ENCODE measurements at places on chromosomes 7 and 10.

- DNase-seq, result no peak
- no peak overlapping the region for H3K27ac ChIP-seq
- no peaks in the 10 kb centered on the region for H3K27me3 ChIP-seq
- H3K4me1 ChIP-seq, result no peaks in the 10 kb centered on the region
Observed at GRCh38 chr10:109698882-109699664, 224.2 kb downstream of the XPNPEP1 start.

DNA sequence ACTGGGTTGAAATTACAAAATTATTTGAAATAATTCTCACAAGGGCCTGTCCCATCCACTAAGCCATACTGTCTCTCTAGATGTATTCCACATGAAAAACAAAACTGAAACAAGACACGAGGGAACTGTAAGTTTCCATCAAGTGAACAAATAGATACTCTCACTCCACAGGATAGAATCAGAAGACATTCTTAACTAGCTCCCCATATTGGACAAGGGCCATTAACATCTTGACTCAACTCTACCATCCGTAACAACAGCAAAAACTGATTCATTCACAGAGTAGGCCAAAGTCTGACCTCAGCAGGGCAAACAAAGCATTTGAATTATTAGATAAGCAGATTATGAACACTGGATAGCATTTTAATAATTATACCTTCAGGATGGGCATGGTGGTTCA is 29.1 kb downstream of the UBE2H start:
- H3K27ac ChIP-seq, result no peak overlapping the region
- DNase-seq, result peak; percentile 15
- no peaks in the 10 kb centered on the region for H3K4me1 ChIP-seq
- H3K27me3 ChIP-seq, result no peaks in the 10 kb centered on the region
- peaks cover 9% of the 10 kb centered on the region for H3K36me3 ChIP-seq
- no peak overlapping the region for H3K4me3 ChIP-seq

- no peak for DNase-seq
- no peak overlapping the region for H3K27ac ChIP-seq
- no peaks in the 10 kb centered on the region for H3K36me3 ChIP-seq
- no peak overlapping the region for H3K4me3 ChIP-seq
- peaks cover 8% of the 10 kb centered on the region for H3K4me1 ChIP-seq
Observed at GRCh38 chr7:69272101-69272500, 326.2 kb upstream of the AUTS2 start.

GRCh38 chr7:80637454-80637853 is 988 bp upstream of the CD36 start:
- no peaks in the 10 kb centered on the region for H3K36me3 ChIP-seq
- no peaks in the 10 kb centered on the region for H3K4me1 ChIP-seq
- DNase-seq, result no peak

GRCh38 chr10:131480861-131481260 is 169.3 kb upstream of the TCERG1L start:
- no peak overlapping the region for H3K4me3 ChIP-seq
- no peaks in the 10 kb centered on the region for H3K27me3 ChIP-seq
- H3K36me3 ChIP-seq, result no peaks in the 10 kb centered on the region
- peak; percentile 82 for DNase-seq
- peaks cover 13% of the 10 kb centered on the region for H3K4me1 ChIP-seq
- H3K27ac ChIP-seq, result no peak overlapping the region

- H3K27ac ChIP-seq, result no peak overlapping the region
- no peak overlapping the region for H3K4me3 ChIP-seq
- H3K27me3 ChIP-seq, result peaks cover 2% of the 10 kb centered on the region
- H3K36me3 ChIP-seq, result no peaks in the 10 kb centered on the region
- DNase-seq, result no peak
Observed at GRCh38 chr10:33291053-33291592, 43.3 kb downstream of the NRP1 start.

- no peaks in the 10 kb centered on the region for H3K27me3 ChIP-seq
- no peaks in the 10 kb centered on the region for H3K36me3 ChIP-seq
- no peak overlapping the region for H3K27ac ChIP-seq
- H3K4me3 ChIP-seq, result no peak overlapping the region
Observed at GRCh38 chr10:50396491-50397311, 145.4 kb upstream of the ASAH2 start.

- DNase-seq, result no peak
- H3K36me3 ChIP-seq, result no peaks in the 10 kb centered on the region
- H3K27ac ChIP-seq, result no peak overlapping the region
- H3K4me1 ChIP-seq, result peaks cover 10% of the 10 kb centered on the region
Observed at GRCh38 chr10:29322918-29323317, 34.0 kb downstream of the LYZL1 start.

GRCh38 chr7:134777470-134777869 is 2.0 kb upstream of the CALD1 start:
- no peaks in the 10 kb centered on the region for H3K27me3 ChIP-seq
- H3K4me1 ChIP-seq, result peaks cover 4% of the 10 kb centered on the region
- H3K36me3 ChIP-seq, result no peaks in the 10 kb centered on the region
- DNase-seq, result no peak
- peak overlapping the region; percentile 6 for H3K27ac ChIP-seq
- no peak overlapping the region for H3K4me3 ChIP-seq

DNA sequence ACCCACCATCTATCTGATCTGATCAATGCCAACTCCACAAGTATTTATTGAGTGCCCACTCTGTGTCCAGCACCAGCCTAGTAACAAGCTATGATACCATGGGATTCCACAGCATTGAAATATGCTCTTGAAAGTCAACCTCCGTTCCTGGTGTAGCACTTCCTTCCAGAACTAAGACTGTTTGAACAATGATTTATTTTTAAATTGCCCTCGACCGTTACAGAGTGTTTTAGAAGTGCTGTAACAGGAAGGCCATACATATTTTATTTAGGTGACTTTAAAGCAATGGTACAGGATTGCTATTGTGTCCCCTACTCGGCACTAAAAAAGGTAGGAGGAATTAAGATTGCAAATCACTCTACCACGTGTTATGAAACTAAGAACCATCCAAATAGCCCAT is 225.6 kb downstream of the TEX36 start:
- no peaks in the 10 kb centered on the region for H3K4me1 ChIP-seq
- no peak overlapping the region for H3K4me3 ChIP-seq
- H3K27me3 ChIP-seq, result no peaks in the 10 kb centered on the region
- DNase-seq, result no peak
- no peaks in the 10 kb centered on the region for H3K36me3 ChIP-seq
- no peak overlapping the region for H3K27ac ChIP-seq

DNA sequence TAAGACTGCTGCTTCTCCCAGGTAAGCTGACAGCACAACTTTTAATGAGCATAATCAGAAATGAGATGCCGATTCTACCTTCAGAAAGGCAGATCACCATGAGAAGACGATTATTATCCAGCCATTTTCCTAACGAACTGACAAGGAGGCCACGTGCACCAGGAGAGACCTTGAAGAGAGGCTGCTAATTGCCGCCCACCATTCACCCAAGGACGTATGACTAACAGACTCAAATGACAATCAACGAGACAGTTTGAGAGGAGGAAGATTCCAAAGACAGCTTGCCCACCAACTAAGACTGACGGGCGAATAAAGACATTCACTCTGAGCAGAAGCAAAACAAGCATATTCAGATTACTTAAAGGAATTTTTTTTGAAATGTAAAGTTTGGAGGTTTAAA is 301.9 kb upstream of the TAC1 start:
- H3K27ac ChIP-seq, result no peak overlapping the region
- DNase-seq, result no peak
- no peaks in the 10 kb centered on the region for H3K27me3 ChIP-seq
- H3K4me1 ChIP-seq, result no peaks in the 10 kb centered on the region

- H3K27ac ChIP-seq, result peak overlapping the region; percentile 92
- peaks cover 4% of the 10 kb centered on the region for H3K4me1 ChIP-seq
- H3K4me3 ChIP-seq, result peak overlapping the region; percentile 83
- no peak for DNase-seq
Observed at GRCh38 chr7:112789453-112789816, 758 bp downstream of the TMEM168 start.

DNA sequence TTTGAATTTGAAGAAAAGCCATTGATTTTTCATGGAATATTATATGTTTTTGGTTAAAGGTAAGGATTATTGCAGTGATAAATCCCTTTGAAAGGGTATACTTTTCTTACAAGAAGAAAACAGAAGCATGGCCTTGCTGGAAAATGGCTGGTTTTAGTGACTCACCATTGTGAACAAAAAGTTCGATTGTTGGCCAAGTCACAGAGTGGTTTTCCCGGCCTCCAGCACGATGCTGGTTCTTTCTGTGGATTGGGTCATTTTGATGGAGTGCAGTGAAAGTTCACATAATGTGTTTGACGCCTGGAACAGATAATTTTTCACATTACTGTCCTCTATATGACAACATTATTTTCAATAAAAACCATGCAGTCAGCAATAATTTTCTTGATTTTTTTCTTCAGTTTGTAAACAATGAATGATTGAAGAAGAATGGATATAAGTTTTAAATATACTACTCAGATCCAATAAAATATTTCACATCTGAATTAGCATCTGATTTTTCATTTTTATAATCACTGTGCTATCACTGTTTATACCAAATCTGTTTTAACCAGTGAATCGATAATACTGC is 60.9 kb downstream of the RBM20 start:
- no peak overlapping the region for H3K4me3 ChIP-seq
- H3K27ac ChIP-seq, result no peak overlapping the region
- no peak for DNase-seq
- no peaks in the 10 kb centered on the region for H3K36me3 ChIP-seq
- H3K27me3 ChIP-seq, result no peaks in the 10 kb centered on the region

GRCh38 chr7:86991771-86992191 is 67.7 kb downstream of the ELAPOR2 start:
- H3K27me3 ChIP-seq, result no peaks in the 10 kb centered on the region
- H3K27ac ChIP-seq, result no peak overlapping the region
- H3K4me3 ChIP-seq, result no peak overlapping the region
- no peak for DNase-seq
- H3K4me1 ChIP-seq, result no peaks in the 10 kb centered on the region

- H3K27ac ChIP-seq, result no peak overlapping the region
- H3K27me3 ChIP-seq, result no peaks in the 10 kb centered on the region
- DNase-seq, result no peak
- H3K4me1 ChIP-seq, result no peaks in the 10 kb centered on the region
- H3K36me3 ChIP-seq, result no peaks in the 10 kb centered on the region
Observed at GRCh38 chr10:67618116-67618515, 77.9 kb downstream of the CTNNA3 start.

DNA sequence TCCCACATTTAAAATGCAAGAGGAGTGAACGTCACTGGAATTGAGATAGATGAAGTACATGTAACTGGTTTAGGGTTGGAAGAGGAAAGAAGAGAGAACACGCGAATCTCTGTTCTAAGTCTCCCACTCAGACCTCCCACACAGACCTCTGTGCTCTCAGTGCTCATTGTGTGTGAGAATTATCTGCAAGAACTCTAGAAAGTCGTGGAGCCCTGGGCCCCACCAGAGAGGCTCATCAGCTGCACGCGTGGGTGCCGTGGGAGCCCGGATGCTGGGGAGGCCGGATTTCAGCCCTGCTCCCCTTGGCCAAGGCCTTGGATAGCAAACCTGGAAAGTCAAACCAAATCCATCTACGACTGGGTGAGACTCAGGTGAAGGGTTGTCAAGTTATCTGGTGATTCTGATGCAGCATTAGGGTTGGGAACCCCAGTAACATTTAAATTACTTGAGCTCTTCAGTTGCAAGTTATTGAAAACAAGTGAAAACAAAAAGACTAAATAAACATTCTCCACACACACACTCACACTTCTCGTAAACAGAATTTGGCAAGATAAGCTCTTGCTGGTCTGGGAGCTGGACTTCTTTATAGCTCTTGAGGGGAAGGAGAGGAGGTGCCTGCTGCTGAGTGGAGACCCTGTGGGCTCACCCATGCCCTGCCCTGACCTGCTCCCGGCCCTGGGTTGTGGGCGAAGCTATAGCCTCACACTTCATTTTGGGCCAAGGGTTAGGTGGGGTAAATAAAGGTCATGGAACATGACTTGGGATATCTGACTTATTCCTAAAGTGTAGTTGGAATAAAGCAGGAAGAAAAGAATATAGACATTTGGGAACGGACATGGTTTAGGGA is 250.3 kb downstream of the ADARB2 start:
- no peaks in the 10 kb centered on the region for H3K36me3 ChIP-seq
- no peak overlapping the region for H3K4me3 ChIP-seq
- no peak overlapping the region for H3K27ac ChIP-seq

GRCh38 chr10:30803892-30804322 is 174.4 kb upstream of the LYZL2 start:
- no peak for DNase-seq
- H3K4me3 ChIP-seq, result no peak overlapping the region
- H3K36me3 ChIP-seq, result no peaks in the 10 kb centered on the region
- H3K27ac ChIP-seq, result peak overlapping the region; percentile 69

- no peaks in the 10 kb centered on the region for H3K27me3 ChIP-seq
- no peaks in the 10 kb centered on the region for H3K4me1 ChIP-seq
- H3K4me3 ChIP-seq, result no peak overlapping the region
- no peak overlapping the region for H3K27ac ChIP-seq
Observed at GRCh38 chr7:78703391-78703790, 750.1 kb downstream of the MAGI2 start.

- H3K27me3 ChIP-seq, result peaks cover 8% of the 10 kb centered on the region
- H3K4me3 ChIP-seq, result no peak overlapping the region
- no peak overlapping the region for H3K27ac ChIP-seq
- H3K4me1 ChIP-seq, result peaks cover 63% of the 10 kb centered on the region
- H3K36me3 ChIP-seq, result peaks cover 25% of the 10 kb centered on the region
Observed at GRCh38 chr10:103718247-103718620, 137.1 kb downstream of the SH3PXD2A start.

DNA sequence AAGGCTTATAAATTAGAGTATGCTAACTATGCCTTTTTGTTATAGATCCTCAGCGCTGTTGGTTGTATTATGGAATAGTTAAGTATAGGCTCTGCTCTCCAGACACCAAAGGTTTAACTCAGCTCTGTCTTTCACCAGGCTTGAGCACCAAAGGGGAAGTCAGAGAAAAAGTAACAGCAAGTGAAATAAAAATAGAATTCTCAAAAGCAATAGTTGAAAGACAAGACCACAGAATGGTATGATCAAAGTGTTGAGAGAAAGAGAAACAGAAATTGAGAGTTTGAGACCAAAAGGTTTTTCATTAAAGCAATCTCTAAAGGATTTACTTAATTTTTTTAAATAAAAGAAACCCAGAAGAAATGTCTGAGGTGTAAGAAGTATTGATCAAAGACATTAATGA is 529.8 kb upstream of the C7orf33 start:
- DNase-seq, result no peak
- no peaks in the 10 kb centered on the region for H3K36me3 ChIP-seq
- H3K4me1 ChIP-seq, result no peaks in the 10 kb centered on the region
- H3K27ac ChIP-seq, result no peak overlapping the region

- no peaks in the 10 kb centered on the region for H3K27me3 ChIP-seq
- H3K4me3 ChIP-seq, result no peak overlapping the region
- no peak overlapping the region for H3K27ac ChIP-seq
- no peak for DNase-seq
- H3K4me1 ChIP-seq, result peaks cover 28% of the 10 kb centered on the region
Observed at GRCh38 chr10:78981970-78982281, 86.8 kb upstream of the ZMIZ1 start.

All from spinal cord (tissue), 10 donors.